ENCODE measurements at places on chromosomes 4 and X. TPM values are rescaled to one million over a fixed set of nuclear protein-coding genes. Genes with fewer than 3 reads are reported as not detected.

ZNF280C gene
- total RNA-seq: 2.7 TPM

P2RY10 gene
- not detected for total RNA-seq

F11 gene
- total RNA-seq: not detected

LEF1 gene
- total RNA-seq: not detected

SYP gene
- 3.1 TPM for total RNA-seq

CEP135 gene
- 5.2 TPM for total RNA-seq

TMEM271 gene
- not detected for total RNA-seq

CXCL9 gene
- not detected for total RNA-seq

FAM53A gene
- total RNA-seq: 1.4 TPM

CLIC2 gene
- 0.15 TPM for total RNA-seq

RADX gene
- 0.06 TPM for total RNA-seq

KIAA1210 gene
- total RNA-seq: not detected

PLK4 gene
- 17.3 TPM for total RNA-seq

ATOH1 gene
- not detected for total RNA-seq

CNKSR2 gene
- total RNA-seq: 4.3 TPM

FAM184B gene
- total RNA-seq: 0.02 TPM

DGKK gene
- not detected for total RNA-seq

RNF150 gene
- 0.26 TPM for total RNA-seq

HTT gene
- total RNA-seq: 12.0 TPM

FGD1 gene
- 6.8 TPM for total RNA-seq

NUDT11 gene
- 3.1 TPM for total RNA-seq

F8A3 gene
- total RNA-seq: 0.66 TPM

MAGEC2 gene
- total RNA-seq: not detected

Measured in A549 treated with CpdA at 1 μM for 4 hours (cell line).